ENCODE measurements at places on chromosomes 12 and 14.

GRCh38 chr14:81516986-81517797 lies 16.5 kb downstream of the SEL1L start:
- H3K27me3 ChIP-seq: no peaks in the 10 kb centered on the region
- no peak overlapping the region for H3K4me3 ChIP-seq
- peaks cover 19% of the 10 kb centered on the region for H3K4me1 ChIP-seq
- peak; percentile 75 for DNase-seq
- H3K36me3 ChIP-seq: no peaks in the 10 kb centered on the region

GRCh38 chr12:119692997-119693396 lies 25.1 kb downstream of the PRKAB1 start:
- no peak for DNase-seq
- no peak overlapping the region for H3K27ac ChIP-seq
- H3K4me1 ChIP-seq: no peaks in the 10 kb centered on the region

DNA sequence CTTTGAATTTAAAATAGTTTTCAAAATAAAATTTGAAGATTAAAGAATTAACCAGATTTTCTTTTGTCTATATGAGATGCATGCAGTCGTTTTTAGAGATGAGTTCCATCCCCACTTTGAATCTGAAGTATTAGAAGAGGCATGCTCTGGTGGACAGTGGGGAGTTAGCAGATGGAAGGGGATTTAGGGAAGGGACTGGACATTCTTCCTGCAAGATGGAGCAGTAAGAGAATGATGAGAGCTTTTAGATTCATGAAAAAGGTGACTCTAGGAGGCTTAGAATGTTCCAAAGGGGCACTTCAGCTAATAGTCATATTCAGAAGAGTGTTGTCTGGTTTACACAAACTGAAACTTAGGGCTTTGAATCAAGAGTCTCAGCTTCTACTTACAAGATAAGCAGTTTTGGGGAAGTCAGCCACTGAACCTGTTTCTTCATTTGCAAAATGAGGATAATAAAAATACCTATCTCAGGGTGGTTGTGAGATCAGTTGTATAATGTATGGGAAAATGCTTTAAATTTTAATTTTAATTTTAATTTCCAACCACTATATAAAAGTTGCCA lies 3.7 kb downstream of the ZBTB1 start:
- no peak overlapping the region for H3K27ac ChIP-seq
- no peak overlapping the region for H3K4me3 ChIP-seq
- H3K27me3 ChIP-seq: no peaks in the 10 kb centered on the region
- no peaks in the 10 kb centered on the region for H3K36me3 ChIP-seq
- DNase-seq: no peak
- H3K4me1 ChIP-seq: peaks cover 15% of the 10 kb centered on the region

- H3K27ac ChIP-seq: no peak overlapping the region
- peaks cover 2% of the 10 kb centered on the region for H3K4me1 ChIP-seq
- no peaks in the 10 kb centered on the region for H3K27me3 ChIP-seq
- no peak overlapping the region for H3K4me3 ChIP-seq
- H3K36me3 ChIP-seq: peaks cover 12% of the 10 kb centered on the region
- no peak for DNase-seq
Observed at GRCh38 chr12:132044661-132045412, 95.1 kb downstream of the EP400 start.

DNA sequence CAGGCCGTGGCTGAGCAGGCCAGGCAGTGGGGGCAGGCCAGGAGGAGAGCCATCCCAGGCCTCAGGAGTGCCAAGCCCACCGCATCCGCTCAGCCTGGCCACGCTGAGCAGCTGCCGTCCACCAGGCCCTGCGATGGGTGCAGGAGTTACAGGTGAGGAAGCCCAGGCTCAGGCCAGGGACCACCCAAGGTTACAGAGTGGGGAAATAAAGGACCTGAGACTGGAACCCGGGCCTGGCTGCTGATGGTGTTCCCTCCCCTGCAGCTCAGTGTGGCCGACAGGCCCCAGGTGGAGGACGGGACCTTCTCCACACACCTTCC lies 49.0 kb upstream of the DIO3 start:
- H3K27me3 ChIP-seq: no peaks in the 10 kb centered on the region
- H3K4me1 ChIP-seq: no peaks in the 10 kb centered on the region
- no peak for DNase-seq
- H3K27ac ChIP-seq: no peak overlapping the region
